ENCODE measurements at places on chromosomes 1 and 21.

- DNase-seq: no peak
Measured at GRCh38 chr1:81950037-81950436, 149.3 kb downstream of the ADGRL2 start.

GRCh38 chr1:156555715-156556114 is 16.6 kb downstream of the IQGAP3 start:
- DNase-seq: no peak

DNA sequence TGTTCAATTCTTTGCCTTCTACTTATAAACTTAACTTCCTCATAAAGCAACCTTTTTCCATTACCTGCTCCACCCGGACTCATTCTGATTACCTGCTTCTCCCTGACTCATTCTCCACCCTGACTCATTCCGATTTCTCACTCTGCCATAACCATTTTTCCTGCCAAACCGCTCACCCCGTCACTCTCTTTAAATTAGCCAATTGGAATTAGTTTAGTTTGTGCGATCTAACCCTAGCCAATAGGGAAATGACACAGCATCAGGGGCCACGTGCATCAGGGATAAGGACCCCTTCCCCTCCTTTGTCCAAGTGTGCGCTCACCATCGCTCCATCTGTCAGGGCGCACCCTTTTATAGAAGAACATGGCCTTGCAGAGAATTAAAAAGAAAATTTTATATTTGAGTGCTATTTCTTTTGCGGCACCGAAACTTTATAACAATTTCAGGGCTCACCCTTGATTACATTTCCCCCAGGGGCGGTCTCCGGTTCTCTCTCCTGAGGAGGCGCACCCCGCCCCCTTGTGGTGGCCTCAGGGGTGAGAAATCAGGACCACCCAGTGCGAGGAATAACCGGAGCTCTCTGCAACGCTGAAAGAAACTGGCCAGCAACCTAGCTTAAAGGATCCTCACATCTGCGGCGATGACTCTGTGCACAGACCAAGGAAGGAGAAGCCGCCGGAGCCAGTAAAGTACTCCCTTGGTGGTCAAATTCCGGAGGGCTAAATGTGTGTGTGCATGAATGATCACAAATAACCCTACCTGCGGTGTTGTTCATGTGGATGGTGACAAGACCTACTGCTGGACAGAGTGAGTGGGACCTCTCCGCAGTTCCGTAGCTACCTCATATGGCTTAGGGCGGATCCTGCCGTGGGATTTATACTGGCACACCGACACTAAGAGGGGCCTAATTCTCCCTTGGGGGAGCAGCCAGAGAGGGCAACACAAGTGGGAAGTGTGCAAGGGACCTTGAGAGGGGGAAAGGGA is 30.3 kb upstream of the CBR3 start:
- DNase-seq: no peak

DNA sequence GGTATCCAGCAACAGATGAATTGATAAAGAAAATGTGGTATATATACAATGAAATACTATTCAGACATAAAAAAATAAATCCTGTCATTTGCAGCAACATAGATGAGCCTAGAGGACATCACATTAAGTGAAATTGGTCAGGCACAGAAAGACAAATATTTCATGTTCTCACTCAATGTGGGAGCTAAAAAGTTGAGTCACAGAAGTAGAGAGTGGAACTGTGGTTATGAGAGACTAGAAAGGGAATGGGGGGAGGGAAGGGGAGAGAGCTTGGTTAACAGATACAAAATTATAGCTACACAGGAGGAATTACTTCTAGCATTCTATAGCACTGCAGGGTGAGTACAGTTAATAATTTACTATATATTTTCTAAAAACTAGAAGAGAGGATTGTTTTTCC is 37.1 kb upstream of the SERPINC1 start:
- no peak for DNase-seq

DNA sequence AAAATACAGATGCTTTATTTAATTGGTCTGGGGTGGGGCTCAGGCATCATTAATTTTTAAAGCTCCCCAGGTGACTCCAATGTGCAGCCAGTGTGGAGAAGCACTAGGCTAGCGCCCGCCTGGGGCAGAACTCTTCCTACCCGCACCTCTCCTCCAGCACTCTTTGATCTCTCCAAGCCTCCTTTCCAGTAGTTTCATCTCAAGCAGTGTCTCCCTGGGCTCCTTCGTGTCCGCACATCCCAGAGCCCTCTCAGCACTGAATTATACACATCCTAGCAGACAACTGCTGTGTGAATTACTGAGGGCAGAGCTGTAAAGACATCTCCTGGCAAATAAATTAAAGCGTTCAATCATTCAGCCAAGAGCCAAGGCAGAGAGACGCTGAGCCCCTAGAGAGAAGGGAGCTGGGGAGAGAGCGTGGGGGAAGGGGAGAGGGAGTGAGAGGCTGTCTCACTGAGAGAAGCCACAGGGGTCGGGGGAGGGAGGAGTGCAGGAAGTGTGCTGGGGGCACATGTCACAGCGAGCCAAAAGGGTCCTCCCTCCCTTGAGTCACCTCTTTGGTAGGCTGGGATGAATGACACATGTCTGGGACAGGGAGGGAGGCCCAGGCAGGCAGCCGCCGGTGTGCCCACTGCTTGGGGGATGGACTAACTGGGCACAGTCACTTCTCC is 21.0 kb upstream of the PARP1 start:
- DNase-seq: peak; percentile 99

GRCh38 chr1:164745736-164746135 is 186.8 kb downstream of the PBX1 start:
- DNase-seq: no peak

- no peak for DNase-seq
Measured at GRCh38 chr1:143698016-143698415, 273.8 kb downstream of the FAM72C start.

DNA sequence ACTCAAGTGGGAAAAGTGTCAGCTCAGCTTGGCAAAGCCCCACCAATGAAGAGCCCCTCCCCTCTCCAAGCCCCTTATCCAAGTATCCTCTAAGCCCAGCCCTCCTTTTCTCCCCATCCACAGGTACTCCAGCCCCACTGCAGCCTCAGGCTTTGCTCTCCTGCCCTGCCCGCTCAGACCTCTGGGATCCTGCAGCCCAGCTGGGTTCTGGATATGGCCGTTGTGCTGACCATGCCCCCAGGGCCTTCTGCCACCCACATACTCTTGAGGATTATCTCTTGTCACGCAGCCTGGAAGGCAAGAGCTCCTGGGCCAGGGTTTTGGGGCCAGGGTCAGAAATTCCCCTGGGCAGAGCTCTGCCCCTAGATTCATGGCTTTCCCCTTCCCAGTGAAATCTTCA is 4.7 kb downstream of the SHISA4 start:
- DNase-seq: no peak

All from DMS79 (cell line).